Mammary epithelial cell (primary cell): ENCODE measurements at places on chromosomes 7 and 10.
A peak's percentile ranks its signal among the peaks of the same experiment; 100 is the strongest.

DNA sequence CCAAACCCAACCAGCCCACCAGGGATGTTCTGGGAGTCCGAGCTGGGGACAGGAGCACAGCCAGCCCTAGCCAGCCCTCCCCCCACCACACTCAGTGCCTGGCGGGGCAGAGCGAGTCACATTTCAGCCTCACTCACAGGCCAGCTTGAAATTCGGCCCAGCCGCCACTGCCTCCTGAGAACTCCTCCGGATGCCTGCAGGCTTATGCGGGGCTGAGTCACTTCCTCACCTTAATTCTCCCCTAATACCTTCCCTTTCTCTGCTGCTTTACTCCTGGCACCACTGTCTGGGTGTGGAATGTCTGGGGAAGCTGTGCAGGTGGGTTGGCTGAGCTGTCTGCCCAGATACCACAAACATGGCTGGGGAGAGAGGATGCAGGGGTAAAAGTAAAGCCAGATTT lies 22.6 kb upstream of the DLG5 start:
- DNase-seq: peak; percentile 97

- no peak for DNase-seq
These were observed 3.2 kb downstream of the PRAP1 start for GRCh38 chr10:133350283-133350949.

DNA sequence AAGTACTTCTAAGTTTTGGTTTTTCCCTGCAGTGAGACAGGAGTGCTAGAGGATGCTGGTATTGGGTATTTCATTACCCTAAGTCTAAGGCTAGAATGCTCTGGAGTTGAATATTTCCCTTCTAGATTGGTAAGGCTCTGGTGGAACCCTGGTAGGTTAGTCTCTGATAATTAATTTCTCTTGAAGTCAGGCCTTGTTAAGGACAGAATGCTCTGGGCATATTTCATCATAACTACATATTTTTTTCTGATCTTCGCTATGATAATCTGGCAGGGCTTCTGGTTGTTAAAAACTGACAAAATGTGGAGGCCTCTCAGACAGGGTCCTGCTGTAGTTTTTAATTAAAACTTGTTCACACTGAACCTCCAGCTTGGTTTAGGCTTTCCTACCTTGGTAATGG lies 83.8 kb downstream of the CDK13 start:
- no peak for DNase-seq

GRCh38 chr7:24945899-24946298 lies 34.1 kb downstream of the OSBPL3 start:
- no peak for DNase-seq

DNA sequence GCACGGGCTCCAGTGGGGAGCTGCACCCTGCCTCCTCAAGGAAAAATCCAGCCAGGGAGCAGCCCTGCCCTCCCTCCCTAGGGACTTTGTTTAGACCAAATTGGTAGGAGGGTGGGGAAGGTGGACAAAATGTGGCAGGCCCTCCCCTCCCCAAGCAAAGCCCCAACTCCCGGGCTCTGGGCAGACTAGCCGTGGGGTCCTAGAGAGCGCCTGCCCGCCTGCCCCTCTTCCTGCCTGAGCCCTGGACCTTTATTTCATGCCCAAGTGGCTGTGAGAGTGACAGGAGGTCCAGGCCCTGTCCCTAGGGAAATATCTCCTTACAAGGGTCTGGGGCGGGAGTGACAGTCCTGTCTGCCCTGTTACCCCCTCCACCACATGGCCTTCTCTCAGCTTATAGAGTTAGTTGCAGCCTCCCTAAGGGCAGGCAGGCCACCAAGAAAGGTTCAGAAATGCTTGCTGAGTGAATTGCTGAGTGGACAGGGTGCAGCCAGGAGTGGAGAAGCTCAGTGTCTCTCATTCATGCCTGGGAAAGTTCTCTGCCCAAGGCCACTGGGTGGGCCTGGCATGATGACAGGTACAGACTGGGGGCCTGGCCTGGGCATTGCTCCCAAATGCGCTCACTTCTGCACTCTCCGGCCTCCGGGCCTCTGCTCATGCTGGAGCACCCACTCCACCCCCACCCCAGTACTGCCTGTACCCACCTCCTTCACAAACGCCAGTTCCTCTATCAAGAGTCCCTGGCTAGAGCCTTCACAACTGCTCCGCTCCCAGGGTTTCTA lies 25.2 kb downstream of the DNAJB12 start:
- no peak for DNase-seq

GRCh38 chr7:116984917-116985316 lies 31.6 kb downstream of the ST7 start:
- no peak for DNase-seq

- no peak for DNase-seq
These were observed 75.9 kb upstream of the PCBD1 start for GRCh38 chr10:70964245-70964644.

- no peak for DNase-seq
These were observed 298.9 kb upstream of the HPS1 start for GRCh38 chr10:98745645-98746044.

- DNase-seq: no peak
These were observed 288.3 kb upstream of the MKLN1 start for GRCh38 chr7:131039355-131039762.

DNA sequence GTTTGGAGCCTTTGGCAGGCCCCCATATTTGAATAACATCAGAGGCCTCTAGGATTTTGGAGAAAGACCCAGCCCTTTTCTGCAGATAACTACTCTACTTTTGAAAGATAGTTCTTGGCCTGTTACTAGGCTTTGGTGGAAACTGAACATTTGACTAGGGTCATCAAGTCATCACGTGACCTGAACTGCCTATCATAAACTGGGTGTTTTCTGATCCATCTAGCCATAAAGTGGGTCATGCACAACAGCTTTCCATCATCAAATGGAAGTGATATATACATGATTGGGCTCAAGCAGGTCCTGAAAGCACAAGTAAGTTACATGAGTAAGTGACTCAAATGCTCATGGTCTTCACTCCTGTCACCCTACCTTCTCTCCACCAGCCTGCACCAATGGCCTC lies 552.3 kb upstream of the GRM3 start:
- no peak for DNase-seq

DNA sequence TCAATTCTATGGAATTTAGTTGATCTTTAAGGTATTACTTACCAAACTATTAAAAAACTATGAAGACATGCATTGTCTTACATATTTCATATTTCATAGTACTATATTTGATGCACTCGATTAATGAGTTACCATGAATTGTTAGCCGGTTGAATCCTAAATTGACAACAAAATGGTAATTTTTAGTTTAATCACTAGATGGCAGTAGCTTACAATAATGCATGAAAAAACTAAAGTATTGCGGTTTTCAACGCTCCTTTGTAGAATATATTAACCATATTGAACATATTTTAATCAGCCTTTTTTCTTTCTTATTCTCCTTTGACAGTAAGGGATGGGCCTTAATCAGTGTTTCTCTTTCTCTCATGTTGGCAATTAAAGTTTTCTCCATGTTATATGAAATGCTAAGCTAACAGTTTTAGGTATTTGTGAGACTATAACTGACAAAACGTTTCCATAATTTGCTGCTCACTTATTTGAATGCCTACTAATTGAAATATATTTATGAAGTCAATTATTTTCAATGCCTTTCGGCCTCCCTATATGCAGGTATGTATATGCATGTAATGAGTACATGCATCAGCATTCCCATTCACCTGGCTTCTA lies 48.5 kb upstream of the ARL4A start:
- peak; percentile 32 for DNase-seq

DNA sequence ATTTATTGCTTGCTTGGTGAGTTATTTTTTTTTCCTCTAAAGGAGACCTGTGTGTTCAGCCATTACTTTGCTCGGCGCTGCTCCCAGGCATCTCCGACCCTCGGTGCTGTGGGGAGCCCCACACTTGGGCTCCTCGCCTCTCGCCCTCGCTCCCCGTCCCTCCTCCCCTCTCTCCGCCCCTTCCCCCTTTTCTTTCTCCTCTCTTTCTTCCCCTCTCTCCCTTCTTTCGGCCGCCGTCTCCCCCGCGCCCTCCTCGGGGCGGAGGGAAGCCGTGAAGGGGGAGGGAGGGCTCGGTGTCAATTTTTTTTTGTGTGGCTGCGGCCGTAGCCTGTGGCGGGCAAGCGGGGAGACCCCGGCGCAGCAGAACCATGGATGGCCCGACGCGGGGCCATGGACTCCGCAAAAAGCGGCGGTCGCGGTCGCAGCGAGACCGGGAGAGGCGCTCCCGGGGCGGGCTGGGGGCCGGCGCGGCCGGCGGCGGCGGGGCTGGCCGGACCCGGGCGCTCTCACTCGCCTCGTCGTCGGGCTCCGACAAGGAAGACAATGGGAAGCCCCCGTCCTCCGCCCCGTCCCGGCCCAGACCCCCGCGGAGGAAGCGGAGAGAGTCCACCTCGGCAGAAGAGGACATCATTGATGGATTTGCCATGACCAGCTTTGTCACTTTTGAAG lies 1.1 kb downstream of the AUTS2 start:
- DNase-seq: no peak

- DNase-seq: no peak
These were observed 117.4 kb downstream of the ELAPOR2 start for GRCh38 chr7:86942081-86942480.

GRCh38 chr10:28155726-28156125 lies 147.1 kb downstream of the MPP7 start:
- DNase-seq: no peak

DNA sequence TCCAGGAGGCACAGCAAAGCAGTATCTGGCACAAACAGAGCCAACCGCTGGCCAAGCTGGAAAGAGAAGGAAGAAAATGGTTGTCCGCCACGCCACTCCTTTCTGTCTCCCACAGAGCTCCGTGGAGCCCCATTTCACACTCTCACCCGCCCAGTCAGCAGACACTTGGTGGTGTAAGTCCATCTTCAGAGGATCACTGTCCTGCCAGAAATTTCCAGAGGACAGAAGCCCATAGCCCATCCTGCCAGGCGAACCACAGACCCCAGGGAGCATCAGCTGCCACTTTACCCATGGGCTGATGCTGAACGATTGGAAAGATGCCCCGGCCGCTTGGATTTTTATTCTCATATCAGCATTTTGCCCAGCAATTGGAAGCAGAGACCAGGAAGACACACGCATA lies 144.7 kb upstream of the LYZL2 start:
- no peak for DNase-seq

DNA sequence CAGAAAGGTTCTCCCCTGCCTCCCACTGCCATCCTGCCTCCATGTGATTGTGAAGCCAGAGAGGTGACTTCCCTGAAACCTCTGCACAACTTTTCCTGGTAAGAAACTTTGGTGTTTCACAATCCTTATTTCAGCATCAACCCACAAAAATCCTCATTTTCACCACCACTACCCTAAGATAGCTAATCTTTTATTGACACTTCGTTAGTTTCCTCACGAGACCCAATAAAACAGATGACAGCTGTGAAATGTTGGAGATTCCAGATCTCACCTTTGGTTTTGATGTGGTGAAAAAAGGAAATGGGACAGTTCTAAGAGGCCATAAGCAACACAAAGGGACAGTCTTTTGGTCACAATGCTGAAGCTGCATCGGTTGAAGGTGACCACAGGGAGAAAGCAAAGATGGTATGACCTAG lies 59.9 kb upstream of the TM9SF3 start:
- DNase-seq: no peak

GRCh38 chr7:90933984-90934383 lies 330.2 kb upstream of the FZD1 start:
- DNase-seq: no peak

- no peak for DNase-seq
These were observed 259.3 kb downstream of the GLI3 start for GRCh38 chr7:41977661-41978060.
